ENCODE measurements at places on chromosomes 6 and 20.

- no peak for DNase-seq
These were observed 42.1 kb upstream of the ZNF184 start for GRCh38 chr6:27514906-27515495.

DNA sequence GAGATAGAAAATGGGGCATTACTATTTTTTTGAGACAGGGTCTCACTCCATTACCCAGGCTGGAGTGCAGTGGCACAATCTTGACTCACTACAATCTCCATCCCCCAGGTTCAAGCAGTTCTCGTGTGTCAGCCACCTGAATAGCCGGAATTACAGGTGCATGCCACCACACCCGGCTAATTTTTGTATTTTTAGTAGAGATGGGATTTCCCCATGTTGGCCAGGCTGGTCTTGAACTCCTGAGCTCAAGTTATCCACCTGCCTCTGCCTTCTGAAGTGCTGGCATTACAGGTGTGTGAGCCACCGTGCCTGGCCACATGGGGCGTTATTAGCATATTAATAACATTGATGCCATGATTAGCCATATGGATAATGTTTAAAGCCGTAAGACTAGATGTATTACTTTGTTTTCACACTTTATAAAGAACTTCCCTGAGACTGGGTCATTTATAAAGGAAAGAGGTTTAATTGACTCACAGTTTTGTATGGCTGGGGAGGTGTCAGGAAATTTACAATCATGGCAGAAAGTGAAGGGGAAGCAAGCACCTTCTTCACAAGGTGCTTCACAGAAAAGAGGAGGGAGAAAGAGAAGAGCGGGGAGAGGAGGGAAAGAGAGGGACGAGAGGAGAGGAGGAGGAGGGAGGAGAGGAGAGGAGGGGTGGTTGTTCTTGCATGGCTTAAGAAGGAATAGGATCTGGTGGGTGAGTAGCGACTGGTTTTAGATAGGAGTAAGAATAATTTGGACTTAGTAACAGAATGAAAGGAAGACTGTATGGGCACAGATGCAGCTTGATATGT lies 51.9 kb downstream of the MYO6 start:
- no peak for DNase-seq

DNA sequence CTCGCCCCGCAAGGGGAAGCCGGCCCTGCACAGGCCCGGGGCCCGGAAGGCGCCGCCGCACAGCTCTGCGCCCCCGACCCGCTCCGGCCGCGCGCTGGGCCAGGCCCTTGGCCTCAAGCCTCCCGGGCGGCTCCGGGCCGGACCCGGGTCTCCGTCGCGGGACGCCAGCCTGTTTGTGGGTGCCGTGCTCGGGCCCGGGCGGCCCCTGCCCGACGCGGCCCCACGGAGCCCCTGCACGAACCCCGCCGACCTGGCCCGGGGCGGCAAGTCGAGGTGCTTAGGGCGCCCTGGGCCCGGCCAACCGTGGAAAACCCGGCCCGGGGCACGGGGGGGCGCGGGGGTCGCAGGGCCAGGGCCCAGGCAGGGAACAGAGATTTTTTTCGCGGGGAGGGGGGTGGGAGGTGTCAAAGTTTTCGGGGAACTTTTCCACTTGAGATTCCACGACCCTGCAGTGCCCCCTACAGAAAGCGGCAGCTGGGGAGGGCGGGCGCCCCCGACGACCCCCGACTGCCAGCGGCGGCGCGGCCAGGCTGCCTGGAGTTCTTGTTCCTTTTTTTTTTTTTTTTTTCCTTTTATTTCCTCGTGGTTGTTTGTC lies 805 bp upstream of the STX16 start:
- DNase-seq: no peak

- no peak for DNase-seq
These were observed 14.9 kb downstream of the MTFR2 start for GRCh38 chr6:136235233-136235564.

GRCh38 chr6:13445005-13445743 lies 42.2 kb downstream of the GFOD1 start:
- no peak for DNase-seq

DNA sequence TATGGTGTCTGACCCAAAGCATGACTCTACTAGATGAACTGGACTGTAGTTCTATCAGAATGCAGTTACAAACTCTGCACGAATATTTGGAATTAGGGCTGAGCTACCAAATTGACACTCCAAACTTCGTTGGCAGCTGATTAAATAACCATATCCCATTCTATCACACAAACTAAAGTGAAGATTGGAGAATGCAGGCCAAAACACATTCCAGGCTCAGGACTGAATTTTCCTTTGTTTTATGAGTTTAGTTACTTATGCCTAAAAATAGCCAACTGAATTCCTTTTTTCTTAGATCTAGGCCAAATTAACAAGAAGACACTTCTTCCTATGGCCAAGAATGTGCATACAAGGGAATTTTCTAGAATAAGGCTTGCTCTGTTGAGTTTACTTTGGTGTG lies 9.7 kb upstream of the KIAA0408 start:
- no peak for DNase-seq

- no peak for DNase-seq
These were observed 13.6 kb upstream of the SLCO4A1 start for GRCh38 chr20:62628691-62629090.

GRCh38 chr20:64222851-64223525 lies 32.6 kb upstream of the PCMTD2 start:
- no peak for DNase-seq

DNA sequence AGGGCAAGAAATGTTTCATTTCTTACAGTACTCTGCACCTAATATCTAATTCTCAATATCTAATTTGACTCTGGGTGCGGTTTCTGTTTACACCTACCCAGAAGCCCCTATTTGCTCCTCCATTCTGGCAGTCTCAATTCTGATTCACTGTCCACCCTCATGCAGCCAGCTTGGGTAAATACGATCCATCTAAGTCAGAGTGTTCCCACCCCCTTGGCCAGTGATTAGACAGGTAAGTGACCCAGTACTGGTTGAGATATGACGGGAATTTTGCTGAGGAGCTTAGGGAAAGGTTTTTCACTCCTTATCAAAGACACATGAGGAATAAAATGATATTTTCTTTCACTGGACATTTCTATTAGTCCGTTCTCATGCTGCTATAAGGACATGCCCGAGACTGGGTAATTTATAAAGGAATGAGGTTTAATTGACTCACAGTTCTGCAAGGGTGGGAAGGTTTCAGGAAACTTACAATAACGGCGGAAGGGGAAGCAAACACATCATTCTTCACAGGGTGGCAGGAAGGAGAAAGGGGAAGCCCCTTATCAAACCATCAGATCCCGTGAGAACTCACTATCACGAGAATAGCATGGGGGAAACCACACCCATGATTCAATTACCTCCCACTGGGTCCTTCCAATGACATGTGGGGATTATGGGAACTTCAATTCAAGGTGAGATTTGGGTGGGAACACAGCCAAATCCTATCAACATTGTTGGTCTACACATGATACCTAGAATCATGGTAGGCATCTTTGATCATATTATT lies 29.4 kb downstream of the GLO1 start:
- DNase-seq: no peak

GRCh38 chr6:113304116-113304515 lies 553.0 kb upstream of the MARCKS start:
- DNase-seq: no peak

- DNase-seq: no peak
These were observed 54.6 kb downstream of the FYN start for GRCh38 chr6:111818539-111819226.

GRCh38 chr6:136921936-136922684 lies at the start of gene SLC35D3:
Gene SLC35D3 (plus strand): TSS chr6:136922301. CDS start chr6:136922429, 128 bp downstream.
- DNase-seq: no peak

GRCh38 chr6:28969129-28969528 lies 36.0 kb downstream of the ZNF311 start:
- no peak for DNase-seq

DNA sequence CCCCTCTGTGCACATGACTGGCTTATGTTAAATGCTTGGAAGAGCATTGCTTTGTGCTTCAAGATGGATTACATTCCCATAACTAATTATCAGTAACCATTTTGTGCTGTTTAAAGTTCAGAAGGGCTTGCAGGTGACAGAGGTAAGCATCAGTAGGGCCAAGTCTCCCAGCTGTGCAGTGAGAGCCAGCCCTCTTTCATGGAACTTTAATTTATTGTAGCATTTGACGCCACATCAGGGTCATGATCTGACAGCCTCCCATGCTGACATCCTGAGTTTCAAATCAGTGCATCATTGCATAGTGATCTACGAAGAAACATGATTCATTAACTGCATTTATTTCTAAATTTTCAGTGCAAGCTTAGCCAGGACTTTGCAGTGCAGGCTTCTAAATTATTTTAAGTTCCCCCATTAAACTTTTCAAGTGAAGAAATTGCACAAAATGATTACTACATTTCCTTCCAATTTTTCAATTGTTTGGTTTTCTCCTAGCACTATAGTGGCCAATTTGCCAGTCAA lies 380.9 kb downstream of the UTRN start:
- no peak for DNase-seq

GRCh38 chr20:3237958-3238615 lies 903 bp downstream of the SLC4A11 start:
- DNase-seq: no peak

- DNase-seq: no peak
These were observed 70.7 kb downstream of the PDE7B start for GRCh38 chr6:135922174-135922573.

DNA sequence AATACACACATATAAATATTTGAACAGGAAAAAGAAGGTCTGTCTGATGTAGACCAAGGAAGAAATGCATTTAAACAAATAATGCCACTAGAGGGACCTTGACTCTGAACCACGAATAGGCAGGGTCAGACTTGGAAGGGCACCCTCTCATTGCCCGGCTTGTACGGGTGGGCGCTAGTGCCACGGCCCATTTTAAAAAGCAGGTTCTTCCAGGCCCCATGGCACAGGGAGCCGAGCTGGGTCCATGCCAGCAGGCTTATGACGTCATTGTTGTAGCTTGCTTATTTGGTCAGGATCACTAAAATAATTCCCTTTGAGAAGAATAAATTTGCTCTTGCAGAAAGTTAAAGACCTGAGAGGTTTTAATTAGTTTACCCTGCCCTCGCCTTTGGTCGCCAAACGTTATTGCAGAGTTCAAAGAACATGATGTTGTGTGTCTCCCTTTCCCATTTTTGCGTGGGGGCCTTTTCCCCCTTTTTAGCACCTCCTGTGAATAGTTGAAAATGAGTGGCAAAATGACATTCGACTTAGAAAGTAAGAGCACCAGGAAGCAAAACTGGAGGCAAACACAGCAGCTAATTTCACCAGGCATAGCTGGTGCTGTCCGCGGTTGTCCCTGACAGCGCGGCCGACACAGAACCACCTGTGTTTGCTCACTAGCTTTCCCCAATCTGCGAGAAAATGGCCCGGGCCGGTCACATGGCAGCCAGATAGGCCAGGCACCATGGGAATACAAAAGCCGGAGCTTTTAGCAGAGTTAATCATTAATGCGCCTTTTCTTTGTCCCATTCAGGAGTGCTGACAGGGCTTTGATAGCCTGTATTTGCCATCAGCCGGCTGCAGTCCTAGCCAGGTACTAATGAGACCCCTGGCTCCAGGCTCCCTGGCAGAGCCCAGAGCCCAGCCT lies 93.8 kb downstream of the FOXA2 start:
- no peak for DNase-seq

- no peak for DNase-seq
These were observed 28.5 kb upstream of the GATA5 start for GRCh38 chr20:62504323-62504722.

DNA sequence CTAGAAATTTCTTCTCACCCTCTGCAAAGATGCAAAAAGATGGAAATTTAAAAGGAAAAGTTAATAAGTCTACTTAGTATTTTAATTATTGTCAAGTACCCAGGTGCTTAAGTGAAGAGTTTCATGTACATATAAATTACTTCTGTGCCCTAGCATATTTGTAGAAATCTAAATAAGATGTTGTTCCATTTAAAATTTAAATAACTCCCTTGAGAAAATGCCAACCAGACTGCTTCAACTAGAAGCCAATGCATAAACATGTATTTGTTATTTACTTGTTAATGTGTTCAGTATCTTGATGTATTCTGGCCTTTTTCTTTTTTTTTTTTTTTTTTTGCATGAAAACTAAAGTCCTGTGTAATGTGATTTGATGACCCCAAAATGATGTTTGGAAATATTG lies 6.3 kb upstream of the TMEM244 start:
- DNase-seq: no peak

GRCh38 chr20:3652221-3652620 lies 11.0 kb downstream of the GFRA4 start:
- DNase-seq: no peak

GRCh38 chr6:24517659-24518543 lies 23.1 kb downstream of the ALDH5A1 start:
- DNase-seq: no peak

- no peak for DNase-seq
These were observed 15.7 kb downstream of the ADTRP start for GRCh38 chr6:11762794-11763459.

GRCh38 chr6:6676910-6677441 lies 88.5 kb downstream of the LY86 start:
- DNase-seq: peak; percentile 71

- DNase-seq: no peak
These were observed 15.8 kb downstream of the MAN1A1 start for GRCh38 chr6:119333707-119334295.

GRCh38 chr6:10884245-10884972 lies 2.4 kb upstream of the SYCP2L start:
- DNase-seq: no peak

GRCh38 chr6:119077643-119078375 lies 655 bp downstream of the FAM184A start:
- DNase-seq: no peak

DNA sequence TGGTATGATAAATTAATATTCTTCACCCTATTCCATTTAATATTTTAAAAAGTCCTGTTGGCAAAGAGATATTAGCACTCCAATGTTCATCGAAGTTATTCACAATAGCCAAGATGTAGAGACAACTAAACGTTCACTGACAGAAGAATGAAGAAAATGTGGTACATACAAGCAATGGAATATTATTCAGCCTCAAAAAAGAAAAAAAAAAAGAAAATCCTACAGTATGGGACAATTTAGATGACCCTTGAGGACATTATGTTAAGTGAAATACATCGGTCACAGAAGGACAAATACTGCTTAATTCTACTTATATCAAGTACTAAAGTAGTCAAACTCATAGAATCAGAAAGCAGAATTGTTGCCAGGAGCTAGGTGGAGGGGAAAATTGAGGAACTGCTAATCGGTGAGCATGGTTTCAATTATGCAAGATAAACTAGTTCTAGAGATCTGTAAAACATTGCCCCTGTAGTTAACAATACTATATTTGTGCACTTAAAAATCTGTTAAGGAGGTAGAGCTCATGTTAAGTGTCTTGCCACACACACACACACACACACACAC lies 4.7 kb downstream of the GCLC start:
- no peak for DNase-seq

Data from stimulated activated CD8-positive, alpha-beta memory T cell treated with anti-CD3 and anti-CD28 coated beads, Interleukin-7, amount 100 ng/mL, for 1 hour (primary cell).